ENCODE measurements at places on chromosomes 3 and 15.

DNA sequence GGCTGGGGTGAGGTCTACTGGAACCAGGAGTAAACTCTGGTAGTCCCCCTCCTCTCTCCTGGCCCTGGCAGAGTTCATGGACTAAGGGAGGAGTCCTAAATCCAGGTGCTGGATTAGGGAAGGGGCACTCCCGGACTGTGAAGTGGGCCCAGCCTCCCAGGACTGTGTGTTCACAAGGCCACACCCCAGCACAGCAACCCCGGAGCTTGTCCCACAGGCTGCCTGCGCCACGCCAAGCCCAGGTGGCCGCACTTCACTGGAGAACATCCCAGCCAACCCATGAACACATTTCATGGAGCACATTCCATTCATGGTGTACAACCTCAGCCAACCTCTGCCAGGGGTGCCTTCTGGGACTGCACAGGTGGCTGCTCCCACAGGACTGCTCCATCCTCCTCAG is 8.2 kb downstream of the ARPIN start:
- no peak for DNase-seq

DNA sequence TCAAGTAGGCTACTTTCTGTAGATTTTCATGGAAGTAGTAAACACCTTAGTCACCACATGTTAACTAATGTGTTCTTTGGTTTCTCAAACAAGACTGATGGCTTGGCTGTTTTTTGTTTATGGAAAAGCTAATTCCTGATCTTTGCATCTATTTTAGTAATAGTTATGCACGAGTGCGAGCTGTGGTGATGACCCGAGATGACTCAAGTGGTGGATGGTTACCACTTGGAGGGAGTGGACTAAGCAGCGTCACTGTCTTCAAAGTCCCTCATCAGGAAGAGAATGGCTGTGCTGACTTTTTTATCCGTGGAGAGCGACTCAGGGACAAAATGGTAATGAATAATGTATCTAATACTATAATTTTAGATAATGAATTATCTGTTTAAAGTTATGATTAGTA is 46.6 kb downstream of the SPRED1 start:
- no peak for DNase-seq

- DNase-seq, result no peak
Observed at GRCh38 chr3:115693868-115694267, 70.6 kb downstream of the GAP43 start.

DNA sequence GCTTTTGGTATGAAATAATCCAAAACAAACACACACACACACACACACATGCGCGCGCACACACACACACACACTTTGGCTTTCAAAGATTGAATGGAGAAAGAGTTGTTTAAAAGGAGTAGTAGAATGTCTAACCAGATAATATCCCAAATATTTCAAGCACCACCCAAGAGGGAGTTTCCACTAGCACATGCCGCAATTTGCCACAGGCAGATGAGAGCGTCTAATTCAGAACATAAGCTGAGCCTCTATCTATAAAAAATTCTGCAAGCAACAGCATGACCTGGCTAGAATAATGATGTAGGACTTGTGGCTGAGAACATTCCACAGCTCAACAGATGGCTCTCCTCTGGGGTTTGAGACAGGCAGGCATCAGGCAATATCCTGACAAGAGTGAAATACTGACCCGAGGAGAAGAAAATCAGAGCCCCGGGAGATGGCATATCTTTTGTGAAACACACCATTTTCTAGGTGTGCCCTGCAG is 302.5 kb upstream of the GADL1 start:
- DNase-seq, result peak; percentile 59

- no peak for DNase-seq
Observed at GRCh38 chr15:81666839-81667238, 292.8 kb upstream of the TMC3 start.

DNA sequence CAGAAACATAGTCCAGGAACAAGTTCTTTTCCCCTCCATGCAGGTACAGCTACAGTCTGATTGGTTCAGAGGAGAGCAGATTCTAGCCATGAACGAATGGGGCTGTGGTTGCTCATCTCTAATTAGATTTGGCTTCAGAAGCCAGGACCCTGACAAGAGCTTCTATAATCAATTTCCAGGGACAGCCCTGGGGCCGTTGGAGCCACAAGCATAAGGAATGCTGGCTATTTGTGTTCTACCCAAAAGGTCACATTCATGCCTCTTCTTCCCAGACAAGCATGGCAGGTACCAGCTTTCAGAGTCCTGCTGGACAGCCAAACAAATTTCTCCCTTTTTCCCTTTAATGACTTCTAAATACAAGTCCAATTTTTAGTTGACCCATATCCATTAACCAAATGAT is 215.5 kb upstream of the LRTM1 start:
- DNase-seq, result no peak

- DNase-seq, result no peak
Observed at GRCh38 chr3:116517308-116517707, 72.0 kb upstream of the LSAMP start.

GRCh38 chr3:78645628-78646310 is 1122.0 kb downstream of the ROBO1 start:
- DNase-seq, result no peak

DNA sequence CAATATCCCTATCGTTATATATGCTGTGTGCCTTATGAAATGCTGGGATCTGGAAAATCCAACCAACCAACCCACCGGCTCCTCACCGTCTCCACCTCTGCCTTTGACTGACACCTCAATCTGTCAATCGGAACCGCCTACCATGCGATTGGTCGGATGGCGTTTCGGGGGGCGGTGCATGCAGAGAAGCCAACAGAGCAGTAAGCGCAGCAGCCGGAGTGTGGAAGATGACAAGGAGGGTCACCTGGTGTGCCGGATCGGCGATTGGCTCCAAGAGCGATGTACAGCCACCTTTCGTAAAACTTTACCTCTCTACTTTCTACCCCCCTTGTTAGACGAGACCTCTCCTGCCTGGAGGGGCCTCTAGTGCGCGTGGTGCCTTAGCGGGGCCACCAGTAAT is 6.3 kb downstream of the CLK3 start:
- DNase-seq, result no peak

- no peak for DNase-seq
Observed at GRCh38 chr3:107959550-107960154, 131.2 kb downstream of the CD47 start.

DNA sequence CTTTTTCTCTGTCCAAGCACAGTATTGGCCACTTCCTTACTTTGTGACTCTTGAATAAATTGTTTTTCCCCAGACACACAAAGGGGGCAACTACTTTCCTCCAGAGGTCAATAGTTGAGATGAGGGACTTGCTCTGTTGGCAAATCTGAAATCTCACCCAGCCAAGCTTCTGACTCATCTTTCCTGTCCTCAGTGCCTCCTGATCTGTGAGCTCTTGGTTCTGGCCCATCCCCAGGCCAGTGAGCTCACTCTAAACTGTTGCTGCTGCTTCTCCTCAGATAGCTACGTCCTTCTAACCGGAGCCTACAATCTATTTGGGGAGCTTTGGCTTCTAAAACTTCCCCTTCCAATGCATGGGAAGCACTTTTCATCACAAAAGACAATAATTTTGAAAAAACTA is 50.0 kb upstream of the NMD3 start:
- DNase-seq, result peak; percentile 73

DNA sequence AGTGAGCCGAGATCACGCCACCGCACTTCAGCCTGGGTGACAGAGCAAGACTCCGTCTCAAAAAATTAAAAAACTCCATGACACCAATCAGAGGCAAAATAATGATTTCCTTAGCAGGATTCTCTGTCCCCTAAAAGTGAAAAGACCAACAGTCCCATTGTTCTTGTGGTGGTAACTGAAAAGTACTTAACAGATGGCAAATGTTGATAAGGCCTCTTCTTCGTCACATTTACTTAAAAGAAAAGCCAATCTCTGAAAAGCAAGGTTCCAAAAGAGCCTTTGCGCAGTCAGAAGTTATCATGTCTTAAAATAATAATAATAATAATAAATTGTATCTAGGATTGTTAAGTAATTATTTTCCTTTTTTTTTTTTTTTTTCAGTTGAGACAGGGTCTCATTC is 56.0 kb upstream of the TASOR start:
- DNase-seq, result no peak

DNA sequence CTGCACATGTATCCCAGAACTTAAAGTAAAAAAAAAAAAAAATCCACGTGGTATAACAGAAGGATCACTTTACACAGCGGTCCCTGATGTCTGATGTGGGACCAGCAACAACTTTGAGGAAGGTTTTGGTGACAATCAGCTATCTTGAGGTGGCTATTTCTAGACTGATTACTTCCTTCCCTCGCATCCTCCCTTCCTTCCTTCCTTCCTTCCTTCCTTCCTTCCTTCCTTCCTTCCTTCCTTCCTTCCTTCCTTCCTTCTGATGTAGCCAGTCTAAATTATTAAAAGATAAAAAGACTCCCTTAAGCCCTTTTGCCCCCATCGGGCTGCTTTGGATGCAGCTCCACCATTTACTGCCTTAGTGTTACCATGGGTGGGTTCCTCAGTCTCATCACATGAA is 14.9 kb downstream of the SORD start:
- DNase-seq, result no peak

DNA sequence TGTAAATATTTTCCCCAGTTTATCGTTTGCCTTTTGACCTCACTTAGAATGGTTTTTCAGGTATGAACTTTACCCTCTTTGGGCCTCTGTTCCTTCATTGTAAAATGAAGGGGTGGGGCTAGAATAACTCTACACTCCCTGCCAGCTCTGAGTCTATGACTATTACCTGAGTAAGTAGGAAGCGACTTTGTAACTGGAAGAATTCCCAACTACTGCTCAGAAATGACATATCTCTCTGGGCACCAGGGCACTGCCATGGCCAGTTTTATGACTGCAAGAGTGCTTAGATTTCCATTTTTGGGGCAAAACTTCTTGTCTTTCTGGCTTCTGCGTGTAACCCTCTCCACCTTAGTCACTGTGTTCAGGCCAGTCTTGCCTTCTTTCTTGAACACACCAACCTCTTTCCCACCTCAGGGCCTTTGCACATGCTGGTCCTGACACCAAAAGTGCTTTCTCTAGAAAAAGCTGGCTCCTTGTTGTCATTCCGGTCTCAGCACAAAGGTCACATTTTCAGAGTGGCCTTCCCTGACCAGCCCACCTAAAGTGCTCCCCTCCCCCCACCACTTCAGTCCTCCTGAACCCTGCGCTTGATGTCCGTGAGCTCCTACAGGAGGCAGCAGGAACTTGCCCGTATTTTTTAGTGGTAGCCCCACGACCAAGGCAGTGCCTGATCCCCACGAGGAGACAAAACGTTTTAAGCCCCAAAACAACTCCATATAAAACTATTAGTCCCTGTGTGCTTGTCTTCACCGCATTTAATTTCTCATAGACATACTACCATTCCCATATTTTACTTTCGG is 25.6 kb downstream of the CDCP1 start:
- no peak for DNase-seq

- no peak for DNase-seq
Observed at GRCh38 chr3:134709561-134710312, 58.9 kb upstream of the KY start.

GRCh38 chr3:134666466-134666865 is 15.6 kb upstream of the KY start:
- DNase-seq, result no peak

DNA sequence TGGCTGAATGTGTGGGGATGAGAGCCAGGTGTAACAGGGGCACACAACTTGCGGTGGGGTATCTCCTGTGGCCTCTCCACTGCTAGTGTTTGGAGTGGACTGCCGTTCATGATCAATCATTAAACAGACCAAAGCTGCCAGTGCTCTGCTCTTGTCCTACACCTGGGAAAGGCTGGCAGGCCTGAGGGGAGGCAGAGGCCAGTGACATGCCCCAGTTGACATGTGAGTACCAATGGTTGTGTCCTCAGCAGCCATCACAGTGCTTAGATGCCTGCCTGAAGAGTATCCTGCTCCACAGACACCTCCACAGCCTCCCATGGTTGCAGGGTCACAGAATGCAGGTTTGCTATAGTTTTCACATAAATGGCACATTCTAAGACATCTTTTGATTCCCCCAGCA is 348.4 kb downstream of the EPHB1 start:
- no peak for DNase-seq

- no peak for DNase-seq
Observed at GRCh38 chr15:71248386-71248785, 133.1 kb downstream of the THSD4 start.

DNA sequence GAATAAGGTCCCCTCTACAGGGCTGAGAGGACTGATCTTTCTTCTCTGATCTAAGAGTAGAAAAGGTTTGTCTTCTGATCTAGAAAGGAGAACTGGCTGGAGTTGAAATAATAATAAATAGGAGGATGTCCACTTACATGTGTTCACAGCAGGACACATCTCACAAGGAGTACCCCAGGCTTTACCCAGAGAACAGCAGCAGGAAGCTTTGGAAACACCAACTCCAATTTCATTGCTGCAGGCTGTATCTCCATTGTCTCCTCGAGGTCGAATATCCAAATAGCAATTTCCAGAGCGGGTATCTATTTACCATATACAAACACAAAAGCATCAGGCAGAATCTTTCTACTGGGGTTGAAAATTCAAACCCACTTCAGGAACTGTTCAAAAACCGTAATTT is 136.6 kb downstream of the DUT start:
- DNase-seq, result no peak

- peak; percentile 59 for DNase-seq
Observed at GRCh38 chr15:101052681-101053121, 133.5 kb downstream of the LRRK1 start.

DNA sequence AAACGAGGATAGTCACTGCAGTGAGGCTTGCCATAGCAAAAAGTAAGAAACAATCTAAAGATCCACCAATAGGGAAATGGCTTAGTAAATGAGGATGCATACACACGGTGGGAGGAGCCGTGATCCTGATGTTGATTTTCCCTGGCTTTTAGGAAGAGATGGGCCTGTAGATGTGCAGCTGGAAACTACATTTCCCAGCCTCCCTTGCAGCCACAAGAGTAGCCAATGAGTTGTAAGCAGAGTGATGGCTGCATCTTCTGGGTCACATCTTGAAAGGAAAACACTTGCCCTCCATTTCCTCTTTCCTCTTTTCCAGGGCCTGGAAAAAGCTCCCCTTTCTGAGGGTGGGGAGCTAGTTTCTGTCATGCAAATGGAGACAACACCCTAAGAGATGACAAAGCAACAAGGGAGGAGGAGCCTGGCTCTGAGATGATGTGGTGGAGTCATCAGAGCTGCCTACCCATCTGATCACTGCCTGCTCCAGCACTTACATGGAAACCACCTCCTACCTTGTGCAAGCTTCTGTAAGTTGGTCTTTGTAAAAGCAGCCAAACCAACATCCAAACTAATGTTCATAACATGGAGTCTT is 139.1 kb downstream of the TLE3 start:
- no peak for DNase-seq

GRCh38 chr3:101722394-101723173 is 1.8 kb upstream of the CEP97 start:
- DNase-seq, result no peak

- DNase-seq, result peak; percentile 41
Observed at GRCh38 chr3:136957751-136958288, at the start of gene IL20RB. IL20RB (plus strand) TSS chr3:136957983; CDS start chr3:136958114, 131 bp downstream.

DNA sequence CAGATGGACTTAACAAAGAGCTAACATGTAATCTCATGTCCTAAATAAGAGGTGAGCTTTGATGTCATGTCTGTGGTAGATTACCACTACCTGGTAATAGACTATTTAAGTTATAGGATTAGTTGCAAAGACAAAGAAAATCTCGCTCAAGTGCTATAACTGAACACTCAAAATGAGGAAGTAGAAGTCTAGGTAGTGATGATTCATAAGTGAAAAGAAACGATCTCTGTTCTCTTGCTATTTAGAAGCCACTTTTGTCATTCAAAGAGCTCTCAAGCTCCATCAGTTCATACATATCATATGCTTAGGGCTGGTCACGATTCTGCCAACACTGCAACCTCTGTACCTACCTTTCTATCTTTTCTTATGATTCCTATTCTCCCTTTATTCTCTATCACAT is 110.9 kb downstream of the EDEM1 start:
- no peak for DNase-seq

All from tibial artery (tissue), 4 donors.